Activated T-helper 1 cell treated with anti-CD3 and anti-CD28 coated beads, Interleukin-12 subunit alpha, Interleukin-12 subunit beta, Interleukin-2, Interleukin-4 antibody, amounts not matched to agents 30 ng/mL and 10 ng/mL and 1 ng/mL, durations not matched to agents 14 hours and 24 hours and 36 hours (primary cell): ENCODE measurements at places on chromosomes 13 and 19. TPM values are rescaled to one million over a fixed set of nuclear protein-coding genes. Genes with fewer than 3 reads are reported as not detected.

Gene CCDC70
- total RNA-seq = not detected in 2 replicates

Gene ZNF566
- 6.9 and 8.7 TPM in 2 replicates for total RNA-seq

Gene PSG1
- total RNA-seq = not detected in 2 replicates

Gene FPR1
- total RNA-seq = not detected in 2 replicates

Gene BCL3
- total RNA-seq = 67.2 and 74.6 TPM in 2 replicates

GRCh38 chr13:42654722-42655121, 80.8 kb downstream of the TNFSF11 start:
- no peak for DNase-seq

GRCh38 chr19:47486900-47487299, 2.9 kb upstream of the KPTN start:
- DNase-seq = no peak

DNA sequence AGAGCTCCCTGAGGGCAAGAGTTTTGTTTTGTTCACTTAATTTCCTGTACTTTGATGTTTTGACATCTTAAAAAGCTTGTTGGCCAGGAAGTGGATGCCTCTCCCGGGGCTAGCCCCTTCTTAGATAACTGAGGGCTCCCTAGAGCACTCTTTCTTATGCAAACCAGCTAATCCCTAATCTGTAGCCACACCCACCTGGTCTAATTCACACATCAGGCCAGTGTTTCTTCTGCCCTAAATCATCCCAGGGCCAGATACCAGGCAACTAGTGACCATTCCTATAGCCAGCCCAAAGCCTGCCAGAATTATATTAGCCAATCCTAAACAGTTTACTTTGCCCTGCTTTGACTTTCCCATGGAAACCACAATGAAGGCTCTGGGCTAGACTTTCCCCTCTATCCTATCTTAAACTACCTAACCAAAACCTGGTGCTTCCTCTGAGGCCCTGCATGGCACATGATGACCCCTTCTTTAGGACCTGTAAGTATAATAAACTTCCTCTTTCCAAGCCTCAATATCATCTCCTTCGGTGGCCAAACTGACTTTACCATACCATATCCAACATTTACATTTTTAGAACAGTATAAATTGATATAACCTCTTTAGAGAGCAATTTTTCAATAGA, 24.8 kb downstream of the WBP4 start:
- no peak for DNase-seq

DNA sequence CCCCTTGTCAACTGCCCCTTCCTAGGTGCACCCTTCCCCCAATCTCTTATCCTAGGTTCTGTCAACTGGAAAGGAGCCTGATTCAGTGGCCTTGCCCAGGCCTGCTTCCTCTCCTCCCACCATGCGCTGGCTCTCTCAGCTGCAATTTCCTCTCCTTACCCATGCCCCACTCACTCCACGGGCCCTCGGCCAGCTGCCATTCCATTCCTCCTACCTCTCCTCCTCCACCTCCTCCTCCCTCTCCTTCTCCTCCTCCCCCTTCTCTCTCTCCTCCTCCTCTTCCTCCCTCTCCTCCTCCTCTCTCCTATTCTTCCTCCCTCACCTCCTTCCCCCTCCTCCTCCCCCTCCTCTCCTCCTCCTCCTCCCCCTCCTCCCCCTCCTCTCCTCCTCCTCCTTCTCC, 9.6 kb upstream of the TIMM44 start:
- no peak for DNase-seq

- DNase-seq = no peak
Observed at GRCh38 chr13:33639626-33640080, 178.3 kb upstream of the RFC3 start.

GRCh38 chr19:4971424-4971793, 2.5 kb downstream of the KDM4B start:
- DNase-seq = peak; percentile 37
